ENCODE measurements at places on chromosomes 7 and 10.

DNA sequence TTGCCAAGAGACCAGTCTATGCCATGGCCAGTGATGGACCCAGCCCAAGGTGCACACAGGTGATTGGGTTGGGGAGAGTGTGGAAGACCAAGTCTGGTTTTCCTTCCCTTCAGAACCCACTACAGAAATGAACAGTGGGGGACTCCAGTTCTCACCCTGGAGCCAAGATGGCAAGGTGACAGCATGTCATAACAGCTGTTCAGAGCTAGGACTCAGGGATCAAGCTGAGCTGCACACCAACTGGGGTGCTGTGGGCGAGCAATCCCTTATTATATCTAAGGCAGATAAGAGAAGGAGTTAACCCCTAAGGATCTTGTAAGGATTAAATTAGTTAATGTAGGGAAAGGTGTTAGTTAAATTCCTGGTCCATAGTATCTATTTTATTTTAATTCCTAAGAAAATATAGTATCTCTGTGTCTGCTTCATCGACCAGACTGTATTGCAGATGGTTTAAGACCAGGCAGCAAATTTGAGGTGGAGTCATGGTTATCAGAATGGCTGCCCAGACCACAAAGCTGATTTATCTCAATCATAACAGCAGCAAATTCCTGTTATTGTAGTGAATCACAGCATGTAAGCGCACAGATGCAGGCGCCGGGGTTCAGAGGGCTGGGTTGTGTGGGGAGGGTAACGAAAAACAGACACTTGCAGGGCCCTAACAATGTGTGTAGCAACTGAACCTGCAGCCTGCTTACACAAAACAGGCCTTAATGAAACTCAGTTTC is 208.7 kb upstream of the ZNF32 start:
- DNase-seq: no peak

GRCh38 chr7:50346545-50347497 is 42.3 kb downstream of the IKZF1 start:
- no peak for DNase-seq

DNA sequence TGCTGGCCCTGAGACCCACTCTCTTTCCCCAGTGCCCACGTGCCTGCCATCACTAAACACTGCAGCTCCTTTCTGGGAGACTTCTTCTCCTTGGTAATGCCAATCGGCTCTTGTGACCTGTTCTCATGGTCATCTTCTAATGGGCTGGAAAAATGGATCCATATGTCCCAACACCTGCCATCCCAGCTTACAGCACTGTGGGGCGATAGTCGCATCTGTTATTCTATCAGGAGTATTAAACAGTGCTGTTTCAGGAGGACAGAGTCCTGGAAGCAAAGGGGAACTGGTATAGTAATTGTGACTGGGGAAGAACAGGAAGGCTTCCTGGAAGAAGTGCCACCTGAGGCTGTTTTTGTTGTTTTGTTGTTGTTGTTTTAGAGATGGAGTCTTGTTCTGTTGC is 411.2 kb downstream of the GLRX3 start:
- DNase-seq: no peak

DNA sequence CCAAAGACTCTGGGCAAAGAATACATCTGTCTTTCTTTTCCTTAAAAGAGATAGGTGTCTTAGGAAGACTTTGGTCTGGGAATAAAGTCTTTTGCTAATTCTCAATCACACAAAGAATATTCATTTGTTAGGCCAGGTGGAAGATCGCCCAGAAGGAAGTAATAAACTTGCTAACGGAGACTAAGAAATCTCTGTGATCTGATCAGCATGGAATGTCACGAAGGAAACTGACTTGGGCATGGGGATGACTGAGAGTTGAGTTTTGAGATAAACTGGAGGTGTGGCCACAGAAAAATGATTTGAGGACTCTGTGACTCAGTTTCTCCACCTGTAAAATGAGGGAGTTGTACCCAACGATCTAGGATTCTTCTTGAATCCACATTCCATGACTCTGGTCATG is 161.1 kb upstream of the SVIL start:
- DNase-seq: no peak

- DNase-seq: no peak
Observed at GRCh38 chr7:107847168-107847835, 43.7 kb upstream of the DLD start.

- no peak for DNase-seq
Observed at GRCh38 chr10:68900427-68901104, 549 bp upstream of the DDX50 start.

GRCh38 chr10:130962240-130963051 is 349.1 kb downstream of the TCERG1L start:
- DNase-seq: no peak
